ENCODE measurements at places on chromosomes 4 and X. TPM values are rescaled to one million over a fixed set of nuclear protein-coding genes. Genes with fewer than 3 reads are reported as not detected.

The MMAA gene
- 5.0 TPM for polyA plus RNA-seq

The SHROOM4 gene
- polyA plus RNA-seq = 1.4 TPM

The RNF212 gene
- polyA plus RNA-seq = 1.5 TPM

The BST1 gene
- polyA plus RNA-seq = 0.32 TPM

The ADH1B gene
- polyA plus RNA-seq = not detected

The TEX13D gene
- not detected for polyA plus RNA-seq

The ATP2B3 gene
- 4.4 TPM for polyA plus RNA-seq

The RASGEF1B gene
- 21.5 TPM for polyA plus RNA-seq

The SYTL4 gene
- polyA plus RNA-seq = 0.11 TPM

The ARHGAP6 gene
- polyA plus RNA-seq = 0.40 TPM

The MAGEA11 gene
- not detected for polyA plus RNA-seq

The NCAPG gene
- 2.8 TPM for polyA plus RNA-seq

The GLRA3 gene
- 0.76 TPM for polyA plus RNA-seq

The ZNF157 gene
- polyA plus RNA-seq = 3.5 TPM

The DUSP9 gene
- polyA plus RNA-seq = 0.94 TPM

The NDST4 gene
- polyA plus RNA-seq = 1.3 TPM

The MAGEA8 gene
- polyA plus RNA-seq = not detected

The ASMT gene
- 1.8 TPM for polyA plus RNA-seq

The SRPX2 gene
- 0.59 TPM for polyA plus RNA-seq

The CFAP299 gene
- not detected for polyA plus RNA-seq

The BEX3 gene
- polyA plus RNA-seq = 991 TPM

The TLR2 gene
- not detected for polyA plus RNA-seq
